MG63 (cell line): ENCODE measurements at places on chromosomes 4 and X. TPM values are rescaled to one million over a fixed set of nuclear protein-coding genes. Genes with fewer than 3 reads are reported as not detected.

- DNase-seq: no peak
Measured at GRCh38 chrX:120672841-120673530, 43.1 kb upstream of the C1GALT1C1 start.

DNA sequence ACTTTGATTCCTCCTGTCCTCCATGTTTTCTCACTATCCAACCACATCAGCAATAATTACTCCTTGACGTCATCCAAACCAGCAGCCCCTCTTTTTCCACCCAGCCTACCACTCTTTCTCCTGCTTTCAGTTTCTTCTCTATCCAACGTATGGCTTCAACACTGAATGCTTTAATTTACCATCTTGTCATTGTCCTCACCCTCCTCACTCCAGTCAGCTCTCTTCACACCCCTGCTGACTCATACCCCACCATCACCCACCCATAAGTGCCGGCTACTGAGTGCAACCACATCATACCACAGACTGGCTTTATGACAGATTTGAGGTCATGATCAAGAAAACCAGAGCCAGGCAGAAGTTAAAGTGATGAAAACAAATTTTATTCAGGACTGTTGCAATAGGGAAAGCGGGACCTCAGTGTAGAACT is 9.8 kb upstream of the ANXA5 start:
- DNase-seq: peak; percentile 64

The RTL3 gene
- 1.7 TPM in 1 of 2 replicates, not detected in the other for total RNA-seq

DNA sequence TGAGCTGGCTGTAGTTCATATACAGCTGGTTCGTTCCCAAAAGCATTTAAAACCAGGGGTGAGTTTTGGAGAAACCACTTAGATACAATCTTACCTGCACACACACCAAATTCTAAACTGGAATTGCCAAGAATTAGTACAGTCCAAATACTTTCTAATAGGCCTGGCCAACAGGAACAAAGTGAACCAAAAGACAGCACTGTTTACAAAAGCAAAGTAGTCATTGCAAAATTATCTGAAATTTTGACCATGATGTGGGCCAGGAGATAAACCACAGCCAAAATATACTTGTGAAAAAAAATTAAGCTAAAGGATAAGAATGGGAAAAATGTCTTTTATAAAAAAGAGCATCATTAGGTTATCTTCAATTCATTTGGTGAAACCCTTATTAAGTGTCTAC is 37.9 kb upstream of the NAP1L5 start:
- no peak for DNase-seq

DNA sequence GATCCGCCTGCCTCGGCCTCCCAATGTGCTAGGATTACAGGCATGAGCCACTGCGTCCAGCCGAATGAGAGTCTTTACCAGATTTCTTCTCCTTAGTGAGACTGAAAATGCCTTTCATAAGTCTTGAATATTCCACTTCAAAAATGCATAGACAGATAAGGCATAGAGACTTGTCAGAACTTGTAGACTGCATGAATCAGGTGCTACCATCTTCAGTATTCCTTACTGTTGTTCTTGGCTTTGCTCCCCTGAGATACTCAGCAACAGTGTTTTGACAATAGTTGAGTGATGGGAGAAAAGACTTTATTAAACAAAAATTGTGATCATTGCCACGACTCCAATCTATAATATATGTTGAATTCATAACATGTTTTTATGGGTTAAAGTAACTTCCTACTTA is 11.0 kb downstream of the TKTL2 start:
- DNase-seq: no peak

- DNase-seq: no peak
Measured at GRCh38 chr4:58602731-58603359, 1492.7 kb upstream of the IGFBP7 start.

The ARX gene
- not detected in 2 replicates for total RNA-seq

- DNase-seq: no peak
Measured at GRCh38 chrX:112614640-112615039, 65.1 kb downstream of the LHFPL1 start.

The DIAPH2 gene
- 8.4 and 10.5 TPM in 2 replicates for total RNA-seq

The CXCL1 gene
- 0.20 and 2.5 TPM in 2 replicates for total RNA-seq

- no peak for DNase-seq
Measured at GRCh38 chr4:142700531-142700930, 145.6 kb downstream of the INPP4B start.

The OR13H1 gene
- not detected in 2 replicates for total RNA-seq

DNA sequence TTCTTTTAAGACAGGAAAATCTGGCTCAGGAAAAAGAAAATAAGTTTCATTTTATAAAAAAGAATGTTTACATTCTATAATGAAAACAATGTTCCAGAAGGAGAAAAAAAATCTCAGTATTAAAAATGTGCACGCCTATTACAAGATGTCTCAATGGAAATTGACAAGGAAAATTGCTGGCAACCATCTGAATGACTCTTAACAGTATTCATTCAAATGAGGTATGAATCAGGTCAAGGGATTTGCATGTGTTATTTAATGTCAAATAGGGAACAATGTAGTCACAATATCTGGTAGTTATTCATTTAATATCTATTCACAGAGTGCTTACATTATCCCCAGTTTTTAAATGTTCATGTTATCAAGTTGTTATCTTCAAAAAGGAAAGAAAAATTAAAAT is 208.4 kb upstream of the TRAM1L1 start:
- DNase-seq: no peak

- no peak for DNase-seq
Measured at GRCh38 chr4:99614491-99614890, 39.9 kb downstream of the MTTP start.
